NCI-H774 (cell line): ENCODE measurements at places on chromosomes 2 and 18.
A peak's percentile ranks its signal among the peaks of the same experiment; 100 is the strongest.

- DNase-seq, result no peak
Observed at GRCh38 chr2:117936871-117937428, 76.9 kb downstream of the CCDC93 start.

DNA sequence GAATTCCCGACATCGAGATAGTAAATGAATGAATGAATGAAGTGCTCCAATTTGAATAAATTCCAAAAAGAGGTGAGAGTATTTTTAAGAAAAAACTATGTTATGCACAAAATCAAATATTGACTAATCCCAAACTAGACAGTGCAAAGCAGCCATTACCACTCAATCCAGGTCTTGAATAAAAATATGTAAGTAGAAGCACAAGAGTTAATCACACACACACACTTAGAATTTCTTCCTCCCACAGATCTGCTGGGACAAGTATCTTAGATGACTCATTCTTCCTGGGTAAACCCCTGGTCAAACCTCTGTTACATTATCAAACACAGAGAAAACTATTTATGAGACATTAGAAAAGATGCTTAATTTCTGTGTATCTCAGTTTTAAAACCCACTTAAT, 102.0 kb downstream of the PLA2R1 start:
- DNase-seq, result no peak

GRCh38 chr2:114968748-114969400, 526.4 kb downstream of the DPP10 start:
- no peak for DNase-seq

- DNase-seq, result peak; percentile 57
Observed at GRCh38 chr18:76493213-76494161, 1.6 kb downstream of the ZNF516 start.

DNA sequence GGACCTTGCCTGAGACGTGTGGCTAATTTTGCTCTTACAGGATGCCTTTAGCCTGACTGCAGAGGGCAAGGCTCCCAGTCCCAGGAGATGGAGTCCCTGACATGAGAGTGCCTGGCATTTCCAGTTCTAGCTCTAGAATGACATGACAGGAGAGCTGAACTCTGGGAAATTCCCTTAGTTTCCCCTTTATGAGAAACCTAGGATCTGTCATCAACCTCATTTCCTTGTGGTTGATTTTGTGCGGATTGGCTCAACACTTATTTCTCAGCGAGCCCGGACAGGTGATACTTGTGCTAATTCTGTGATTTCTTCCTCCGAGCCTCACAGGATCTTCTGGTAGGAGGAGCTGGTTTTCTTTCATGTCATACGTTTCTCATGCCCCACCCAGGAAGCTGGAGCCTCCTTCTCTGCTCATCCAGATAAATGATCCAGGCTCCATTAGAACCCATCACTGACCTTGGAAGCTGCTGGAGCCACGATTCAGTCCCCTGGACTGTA, at the start of gene IL36G:
Gene IL36G, plus strand, starts transcription at position 448 of the 498 bp plus-strand sequence. CDS start 633 bp downstream, outside the sequence.
- DNase-seq, result no peak

DNA sequence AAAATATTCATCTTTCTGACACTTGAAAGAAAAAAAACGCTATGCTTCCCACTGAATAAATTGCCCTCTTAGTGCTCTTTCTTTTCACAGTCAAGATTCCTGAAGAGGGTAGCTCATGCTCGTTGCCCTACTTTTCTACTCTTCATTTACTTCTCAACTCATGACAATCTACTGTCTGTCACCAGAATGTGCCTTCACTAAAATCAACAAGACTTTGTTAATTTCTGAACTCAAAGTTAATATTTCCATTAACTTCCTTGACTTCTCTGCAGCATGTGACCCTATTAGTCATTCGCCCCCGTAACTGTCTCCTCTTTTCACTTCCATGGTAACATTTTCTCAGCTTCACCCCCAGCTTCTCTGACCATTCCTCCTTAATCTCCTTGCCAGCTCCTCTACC, 98.9 kb upstream of the MAPRE2 start:
- no peak for DNase-seq

- no peak for DNase-seq
Observed at GRCh38 chr2:6237039-6237660, 545.0 kb downstream of the SOX11 start.

GRCh38 chr2:233098618-233099017, 38.5 kb downstream of the INPP5D start:
- no peak for DNase-seq

GRCh38 chr2:150706561-150706960, 219.1 kb upstream of the RND3 start:
- DNase-seq, result no peak

DNA sequence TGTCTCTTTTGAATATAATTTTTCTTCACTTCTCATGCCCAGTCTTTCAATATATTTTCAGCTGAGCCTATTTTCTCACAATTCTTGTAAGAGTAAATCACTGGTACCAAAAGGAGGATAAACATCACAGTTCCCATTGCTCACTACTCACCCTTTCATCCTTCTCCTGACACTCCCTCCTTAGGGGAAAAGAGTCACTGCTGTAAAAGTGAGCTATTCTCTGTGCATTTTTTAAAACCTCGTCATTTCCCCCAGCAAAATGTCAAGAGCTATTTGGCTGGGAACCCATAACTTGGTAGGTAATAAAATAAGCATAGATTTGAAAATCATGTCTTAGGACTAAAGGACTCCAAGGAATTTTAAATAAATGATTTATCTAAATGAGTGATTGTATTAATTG, 340.1 kb upstream of the GYPC start:
- DNase-seq, result no peak

GRCh38 chr18:58934356-58934755, 69.7 kb downstream of the ZNF532 start:
- no peak for DNase-seq

DNA sequence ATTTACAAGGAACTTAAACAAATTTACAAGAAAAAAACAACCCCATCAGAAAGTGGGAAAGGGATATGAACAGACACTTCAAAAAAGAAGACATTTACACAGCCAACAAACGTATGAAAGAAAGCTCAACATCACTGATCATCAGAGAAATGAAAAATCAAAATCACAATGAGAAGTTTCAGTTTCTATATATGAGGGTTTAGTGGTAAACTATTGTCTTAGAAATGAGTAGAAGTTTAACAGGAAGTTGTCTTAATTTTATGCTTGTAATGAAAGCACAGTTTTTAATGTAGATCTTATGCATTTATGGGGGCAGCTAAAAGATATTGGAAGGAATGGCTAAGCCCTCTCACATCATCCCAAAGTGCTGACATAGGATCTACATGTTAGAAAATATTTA, 325.4 kb downstream of the ERBB4 start:
- DNase-seq, result no peak

DNA sequence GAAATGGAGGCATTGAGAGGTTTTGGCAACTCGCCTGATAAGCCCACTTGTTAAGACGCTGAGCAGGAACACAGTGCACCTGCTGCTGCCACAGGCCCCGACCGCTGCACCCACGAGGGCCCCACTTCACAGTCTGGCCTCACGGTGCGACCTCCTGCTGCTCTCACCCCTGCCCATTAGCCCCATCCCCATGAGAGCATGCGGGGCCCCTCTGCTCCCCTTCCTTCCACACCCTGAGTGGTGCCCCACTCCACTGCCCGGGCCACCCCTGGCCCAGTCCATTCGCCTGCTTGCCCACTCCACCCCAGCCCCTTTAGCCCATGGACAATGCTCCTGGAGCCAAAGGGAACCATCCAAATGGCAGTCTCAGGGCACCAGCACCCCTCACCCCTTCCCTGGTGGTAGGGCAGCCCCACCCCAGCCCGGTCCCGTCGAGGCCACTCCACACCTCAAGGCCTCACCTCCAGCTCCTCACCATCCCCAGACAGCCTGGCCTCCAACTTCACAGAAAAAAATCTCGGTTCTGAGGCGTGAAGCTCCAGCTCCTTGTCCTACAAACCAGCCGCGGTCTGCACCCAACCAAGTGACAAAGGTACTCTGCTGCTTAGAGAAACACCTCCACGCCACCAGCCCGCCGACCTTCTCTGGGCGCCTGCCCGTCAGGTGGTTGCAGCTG, 6.7 kb upstream of the GPR55 start:
- DNase-seq, result no peak

DNA sequence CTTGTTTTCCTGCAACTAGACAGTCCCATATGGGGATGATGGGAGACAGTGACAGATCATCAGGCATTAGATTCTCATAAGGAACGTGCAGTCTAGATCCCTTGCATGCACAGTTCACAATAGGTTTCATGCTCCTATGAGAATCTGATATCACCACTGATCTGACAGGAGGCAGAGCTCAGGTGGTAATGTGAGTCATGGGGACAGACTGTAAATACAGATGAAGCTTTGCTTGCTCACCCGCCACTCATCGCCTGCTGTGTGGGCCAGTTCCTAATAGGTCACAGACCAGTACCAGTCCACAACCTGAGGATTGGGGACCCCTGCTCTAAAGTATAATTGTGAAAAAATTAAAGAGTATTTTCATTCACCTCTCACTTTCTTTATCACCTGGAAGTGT, 23.6 kb upstream of the RAB1A start:
- no peak for DNase-seq

DNA sequence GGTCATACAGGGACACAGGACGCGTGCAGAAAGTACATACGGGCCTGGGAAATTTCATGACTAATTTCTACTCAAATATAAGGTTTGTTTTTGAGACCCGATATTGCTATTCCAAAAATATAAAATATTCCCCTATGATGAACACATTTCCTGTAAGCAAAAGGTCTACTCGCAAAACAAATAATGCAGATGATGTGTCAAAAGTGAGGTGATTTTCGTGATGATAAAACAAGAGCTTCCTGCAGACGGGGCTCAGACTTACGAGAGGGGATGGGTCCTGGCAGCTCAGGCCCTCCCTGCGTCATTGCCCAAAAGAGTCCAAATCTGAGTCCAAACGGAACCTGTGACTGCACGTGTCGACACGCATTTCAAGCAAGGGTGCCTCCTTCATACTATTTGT, 62.7 kb downstream of the MBP start:
- no peak for DNase-seq

GRCh38 chr18:51069885-51070284, 39.9 kb downstream of the SMAD4 start:
- no peak for DNase-seq

GRCh38 chr2:143574069-143574468, 444.9 kb downstream of the ARHGAP15 start:
- DNase-seq, result no peak

DNA sequence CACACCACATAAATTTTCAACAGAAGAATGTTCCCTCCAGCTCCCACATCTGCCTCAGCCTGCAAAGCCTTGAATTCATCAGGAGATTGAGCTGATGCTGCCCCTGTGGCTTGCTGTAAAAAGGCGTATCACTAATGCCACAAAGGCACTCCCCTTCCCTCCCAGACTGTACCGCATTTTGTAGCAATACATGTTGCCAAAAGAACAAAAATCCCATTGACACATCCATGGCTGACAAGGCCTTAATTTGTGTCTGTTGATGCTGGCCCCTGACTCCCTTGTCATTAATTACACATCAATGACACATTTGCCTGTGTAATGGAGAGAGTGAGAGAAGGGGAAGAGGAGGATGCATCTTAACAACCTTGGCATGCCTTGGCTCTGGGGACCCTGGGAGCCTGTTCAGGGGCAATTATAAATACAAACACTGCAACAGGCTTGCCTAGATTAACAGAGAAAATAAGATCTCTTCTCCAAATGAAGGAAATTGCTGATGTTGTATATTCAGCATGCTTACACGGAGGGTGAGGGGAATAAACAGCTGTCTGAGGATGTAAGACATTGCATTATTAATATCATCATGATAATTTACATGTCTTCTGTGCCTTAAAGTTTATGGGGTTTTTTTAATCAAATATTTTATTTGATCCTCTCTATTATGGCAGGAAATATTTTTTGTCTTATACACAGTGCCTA, 264.0 kb downstream of the SUCLG1 start:
- no peak for DNase-seq

DNA sequence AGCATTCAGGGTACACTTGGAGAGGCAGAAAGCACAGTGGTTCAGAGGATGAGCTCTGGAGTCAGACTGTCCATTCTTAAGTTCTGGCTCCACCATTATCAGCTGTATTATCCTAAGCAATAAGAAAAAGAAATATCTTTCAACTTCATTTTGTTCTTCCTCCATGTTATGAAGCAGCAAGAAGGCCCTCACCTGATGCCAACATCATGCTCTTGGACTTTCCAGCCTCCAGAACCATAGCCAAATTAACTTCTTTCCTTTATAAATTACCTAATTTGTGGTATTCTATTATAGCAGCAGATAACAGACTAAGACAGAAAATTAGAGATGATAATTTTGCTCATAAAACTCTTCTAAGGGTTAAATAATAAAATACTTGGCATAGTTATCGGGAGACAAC, 137.1 kb downstream of the RBMS1 start:
- no peak for DNase-seq

GRCh38 chr18:62814132-62814759, 98.9 kb downstream of the PHLPP1 start:
- DNase-seq, result no peak

DNA sequence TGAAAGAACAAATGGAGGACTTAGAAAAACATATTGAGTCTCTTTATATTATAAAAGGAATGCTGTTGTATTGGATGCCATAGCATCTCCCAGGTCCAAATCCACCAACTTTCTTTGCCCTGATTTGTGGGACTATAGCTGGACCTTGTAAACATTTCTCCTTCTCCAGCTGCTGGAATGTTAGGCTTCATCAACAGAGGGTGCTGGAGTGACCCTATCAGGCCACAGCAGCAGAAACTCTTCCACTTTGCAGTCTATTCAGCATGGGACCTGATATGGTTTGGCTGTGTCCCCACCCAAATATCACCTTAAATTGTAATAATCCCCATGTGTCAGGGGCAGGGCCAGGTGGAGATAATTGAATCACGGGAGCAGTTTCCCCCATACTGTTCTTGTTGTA, 138.4 kb upstream of the ARL4C start:
- DNase-seq, result no peak

GRCh38 chr2:240959214-240959940, 39.0 kb upstream of the SNED1 start:
- no peak for DNase-seq

DNA sequence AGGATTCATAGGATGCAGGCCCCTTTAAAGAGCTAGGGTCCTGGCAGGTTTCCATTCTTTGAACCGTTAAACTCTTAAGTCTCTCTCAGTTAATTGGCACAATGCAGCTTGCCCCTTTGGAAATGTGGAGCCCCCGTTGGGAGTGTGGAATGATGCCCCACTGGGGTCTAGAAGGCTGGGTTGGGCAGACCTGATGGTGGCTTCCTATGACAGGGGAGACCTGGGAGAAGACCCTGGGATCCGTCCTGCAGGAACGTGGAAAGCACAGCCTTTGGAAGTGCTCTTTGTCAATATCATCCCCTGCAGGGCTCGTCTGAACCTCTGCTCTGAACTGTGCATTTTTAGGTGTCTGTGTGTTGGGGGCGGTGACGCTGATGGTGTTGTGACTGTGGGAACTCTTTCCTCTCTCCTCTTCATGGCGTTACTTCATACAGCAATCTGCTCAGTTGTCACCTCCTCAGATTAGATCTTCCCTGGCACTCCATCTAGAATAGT, 190.6 kb downstream of the MYCN start:
- DNase-seq, result no peak
